Activated CD4-positive, alpha-beta T cell treated with anti-CD3 and anti-CD28 coated beads for 4 hours (primary cell): ENCODE measurements at places on chromosomes 11 and 22.

- no peak for DNase-seq
Measured at GRCh38 chr22:24997023-24997422, 44.5 kb downstream of the KIAA1671 start.

DNA sequence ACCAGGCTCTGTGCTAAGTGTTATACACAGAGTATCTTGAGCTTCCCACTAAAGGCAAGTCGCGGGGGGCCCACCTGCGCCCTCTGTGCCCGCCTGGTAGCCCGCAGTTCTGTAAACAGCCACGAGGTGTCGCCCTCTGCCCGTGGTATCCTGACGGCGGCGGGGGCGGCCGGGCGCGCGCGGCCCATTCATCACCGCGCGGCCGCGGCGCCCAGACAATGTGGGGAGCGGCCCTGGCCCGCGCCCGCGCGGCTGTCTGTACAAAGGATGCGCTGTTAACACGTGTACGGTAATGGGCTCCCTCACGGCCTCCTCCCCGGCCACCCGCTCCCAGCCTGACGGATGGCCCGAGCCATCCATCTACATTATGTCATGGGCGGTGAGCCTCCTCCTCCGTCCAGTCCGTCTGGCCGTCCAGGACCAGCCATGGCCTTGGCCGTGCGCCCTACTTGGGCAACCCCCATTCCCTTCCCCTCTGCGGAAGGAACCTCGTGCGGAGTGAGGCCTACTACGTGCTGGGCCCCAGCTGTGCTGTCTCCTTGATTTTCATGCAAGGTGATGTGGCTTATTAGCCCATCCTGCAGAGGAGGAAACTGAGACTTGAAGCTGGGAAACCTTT is 99.4 kb downstream of the MIAT start:
- DNase-seq: peak; percentile 41

DNA sequence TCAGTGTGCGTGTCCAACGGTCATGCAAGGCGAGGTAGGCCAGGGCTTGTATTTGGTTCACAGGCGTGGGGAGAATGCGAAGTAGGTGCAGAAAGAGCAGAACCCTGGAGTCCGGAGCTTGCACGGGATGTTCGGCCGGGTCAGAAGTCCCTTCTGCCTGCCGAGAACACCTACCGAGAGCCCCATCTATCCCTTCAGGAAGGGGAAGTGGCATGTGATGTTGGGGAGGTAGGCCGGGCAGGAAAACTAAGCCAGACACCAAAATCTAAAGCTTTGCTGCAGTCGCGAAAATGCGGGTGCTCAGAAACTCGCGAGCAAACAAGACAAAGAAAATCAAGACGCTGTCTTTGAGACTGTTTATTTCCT is 435 bp upstream of the TAF6L start:
- DNase-seq: no peak

GRCh38 chr22:38109371-38110001 is 998 bp downstream of the BAIAP2L2 start:
- DNase-seq: no peak

DNA sequence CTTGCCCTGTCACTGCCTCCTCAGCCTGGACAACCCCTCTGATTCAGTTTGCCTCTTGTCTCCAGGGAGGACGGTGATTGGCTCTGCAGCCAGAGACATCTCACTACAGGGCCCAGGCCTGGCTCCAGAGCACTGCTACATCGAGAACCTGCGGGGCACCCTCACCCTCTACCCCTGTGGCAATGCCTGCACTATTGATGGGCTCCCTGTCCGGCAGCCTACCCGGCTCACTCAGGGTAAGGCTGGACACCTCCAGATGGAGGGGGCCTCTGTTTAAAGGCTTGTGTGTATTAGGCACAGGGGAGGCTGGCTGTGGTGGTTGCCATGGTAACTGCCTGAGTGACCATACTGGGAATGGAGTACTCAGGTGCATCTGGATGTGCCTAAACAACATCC is 8.6 kb downstream of the PHLDB1 start:
- no peak for DNase-seq

- DNase-seq: no peak
Measured at GRCh38 chr11:112118176-112118575, 31.5 kb downstream of the SDHD start.

DNA sequence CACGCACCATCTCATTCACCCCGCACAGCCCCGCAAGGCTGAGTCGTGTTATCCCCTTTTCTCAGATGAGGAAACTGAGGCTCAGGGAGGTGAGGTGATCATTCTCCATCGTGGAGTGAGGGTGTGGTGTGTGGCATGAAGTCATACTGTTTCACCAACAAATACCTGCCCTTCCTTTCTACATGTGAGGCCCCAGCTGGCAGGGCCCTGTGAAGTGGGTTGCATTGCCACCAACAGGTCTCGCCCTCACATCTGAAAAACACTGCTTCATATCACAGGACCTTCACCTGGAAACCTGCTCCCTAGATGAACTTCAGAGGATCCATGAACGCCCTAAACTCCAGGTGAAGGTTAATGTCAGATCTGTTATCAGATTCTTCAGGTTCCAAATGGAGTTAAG is 4.3 kb downstream of the SSTR3 start:
- no peak for DNase-seq

DNA sequence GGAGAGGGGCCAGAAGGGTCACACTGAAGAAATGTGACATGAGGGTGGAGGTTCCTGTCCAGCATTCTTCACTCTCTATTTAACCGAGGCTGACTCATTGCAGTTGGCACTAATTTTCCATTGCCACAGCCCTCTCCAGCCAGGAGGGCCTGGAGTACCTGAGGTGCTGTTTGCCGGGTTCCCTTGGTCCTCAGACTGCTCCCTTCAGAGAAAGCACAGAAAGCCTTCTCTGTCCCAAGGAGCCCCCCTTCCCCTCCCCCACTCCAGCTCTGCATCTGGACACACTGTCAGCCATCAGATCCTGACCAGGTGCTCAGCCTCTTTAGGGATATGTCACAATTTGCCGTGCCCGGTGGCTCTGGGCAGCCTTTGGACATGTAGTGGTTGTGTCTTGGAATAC is 3.2 kb upstream of the C11orf91 start:
- DNase-seq: no peak

DNA sequence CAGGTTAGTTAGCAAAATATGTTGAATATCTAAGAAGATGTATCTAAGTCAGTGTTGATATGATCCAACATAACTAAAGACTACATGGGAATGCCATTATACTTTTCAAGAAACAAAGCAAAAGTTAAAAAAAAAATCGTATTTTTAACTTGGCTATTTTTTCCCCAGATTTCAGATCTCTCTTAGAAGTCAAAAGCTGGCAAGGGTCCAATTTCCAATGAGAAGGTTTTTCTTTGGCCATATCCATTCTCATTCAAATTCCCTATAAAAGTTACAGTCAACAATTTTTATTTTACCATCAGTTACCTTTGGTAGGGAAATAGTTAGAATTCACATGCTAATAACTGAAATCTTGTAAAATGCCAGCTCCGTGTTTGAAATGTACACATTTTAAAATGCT is 70.5 kb upstream of the FAT3 start:
- no peak for DNase-seq

DNA sequence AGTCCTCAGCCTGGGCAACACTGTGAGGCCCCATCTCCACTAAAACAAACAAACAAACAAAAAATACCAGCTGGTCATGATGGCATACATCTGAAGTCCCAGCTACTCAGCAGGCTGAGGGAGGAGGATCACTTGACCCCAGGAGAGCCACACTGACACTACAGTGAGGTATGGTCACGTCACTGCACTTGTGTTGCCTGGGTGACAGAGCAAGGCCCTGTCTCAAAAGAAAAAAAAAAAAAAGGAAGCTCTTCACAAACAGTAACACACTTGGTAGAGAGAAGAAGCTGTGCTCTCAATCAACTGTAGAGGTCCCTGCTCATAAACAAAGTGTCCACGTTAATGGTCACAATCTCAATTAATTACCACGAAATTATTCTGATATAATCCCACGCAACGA is 401.6 kb upstream of the CCDC90B start:
- no peak for DNase-seq

DNA sequence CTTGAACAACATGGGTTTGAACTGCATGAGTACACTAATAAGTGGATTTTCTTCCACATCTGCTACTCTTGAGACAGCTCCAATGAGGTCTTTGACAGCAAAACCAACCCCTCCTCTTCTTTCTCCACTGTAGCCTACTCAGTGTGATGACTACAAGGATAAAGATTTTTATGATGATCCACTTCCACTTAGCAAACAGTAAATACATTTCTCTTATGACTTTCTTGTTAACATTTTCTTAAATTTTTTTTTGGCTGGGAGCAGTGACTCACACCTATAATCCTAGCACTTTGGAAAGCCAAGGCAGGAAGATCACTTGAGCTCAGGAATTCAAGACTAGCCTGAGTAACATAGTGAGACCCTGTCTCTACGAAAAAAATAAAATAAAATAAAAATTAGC is 9.9 kb upstream of the EIF4G2 start:
- no peak for DNase-seq

DNA sequence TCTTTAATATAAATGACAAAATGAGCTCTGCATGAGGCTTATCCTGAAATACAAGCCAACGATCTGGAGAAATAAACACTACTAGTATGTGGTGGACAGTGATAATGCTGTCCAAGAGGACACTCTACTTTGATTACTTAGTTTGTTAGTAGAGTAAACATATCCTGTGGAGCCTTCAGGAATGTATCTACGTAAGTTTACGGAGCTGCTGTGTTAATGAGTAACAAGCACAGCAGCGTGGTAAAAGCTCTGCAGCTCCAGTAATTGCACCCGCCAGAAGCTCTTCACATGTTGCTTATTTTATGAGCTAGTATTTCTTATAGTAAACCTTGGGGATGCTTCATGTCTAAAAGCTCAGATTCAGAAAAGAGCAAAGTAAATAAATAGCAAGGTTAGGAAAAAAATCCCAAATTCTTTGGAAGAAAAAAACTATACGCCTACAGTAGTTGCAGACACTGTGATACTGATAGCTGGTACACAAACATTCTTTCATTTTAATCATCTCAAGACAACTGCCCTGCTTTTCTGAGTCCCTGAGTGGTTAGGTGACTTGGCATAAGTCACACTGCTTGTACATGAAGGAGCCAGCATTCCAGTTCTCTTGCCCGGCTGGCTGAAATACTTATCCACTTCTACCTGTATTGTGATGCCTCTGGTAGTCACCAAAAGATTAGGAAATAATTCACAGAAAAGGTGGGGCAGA is 32.7 kb upstream of the CCDC34 start:
- DNase-seq: no peak
